ENCODE measurements at places on chromosomes 1 and 21. TPM values are rescaled to one million over a fixed set of nuclear protein-coding genes. Genes with fewer than 3 reads are reported as not detected.

The SPTA1 gene
- total RNA-seq, result not detected

The CD48 gene
- total RNA-seq, result 0.67 TPM

The UBXN10 gene
- 0.05 TPM for total RNA-seq

DNA sequence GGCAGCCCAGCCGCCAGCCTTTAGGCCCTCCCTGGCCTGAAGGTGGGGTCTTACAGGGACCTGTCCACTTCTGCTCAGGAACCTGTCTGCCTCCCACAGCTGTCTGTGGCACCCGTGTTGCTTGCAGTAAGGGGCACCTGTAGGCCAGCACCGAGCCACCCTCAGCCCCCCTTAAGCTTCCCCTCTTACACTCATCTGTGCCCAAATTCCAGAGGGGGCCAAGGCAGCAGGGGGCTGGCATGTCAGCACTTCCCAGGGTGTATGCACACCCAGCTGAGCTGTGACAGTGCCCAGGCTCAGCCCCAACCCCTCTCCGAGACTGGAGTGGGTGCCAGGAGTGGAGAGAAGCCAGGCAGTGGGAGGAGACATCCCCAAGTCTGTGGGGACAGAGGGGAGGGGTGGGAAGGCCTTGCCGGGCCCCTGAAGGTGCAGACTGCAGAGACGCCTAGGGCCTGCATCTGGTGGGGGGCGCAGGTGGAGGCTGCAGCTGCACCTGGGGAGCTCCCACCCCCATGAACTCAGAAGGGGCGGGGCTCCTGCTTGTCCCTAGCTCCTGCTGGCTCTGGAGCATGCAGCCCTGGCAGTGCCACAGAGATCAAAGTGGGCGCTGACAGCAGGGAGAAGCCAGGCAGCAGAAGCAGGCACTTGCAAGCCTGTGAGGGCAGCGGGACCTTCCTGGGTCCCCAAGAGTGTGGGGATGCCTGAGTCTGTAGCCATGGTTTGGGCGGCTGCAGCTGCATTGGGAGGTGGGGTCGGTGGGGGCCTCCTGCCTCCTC lies 5.4 kb upstream of the SLC2A7 start:
- DNase-seq, result no peak

- DNase-seq, result no peak
These were observed 7.8 kb upstream of the OR14I1 start for GRCh38 chr1:248710305-248710900.

DNA sequence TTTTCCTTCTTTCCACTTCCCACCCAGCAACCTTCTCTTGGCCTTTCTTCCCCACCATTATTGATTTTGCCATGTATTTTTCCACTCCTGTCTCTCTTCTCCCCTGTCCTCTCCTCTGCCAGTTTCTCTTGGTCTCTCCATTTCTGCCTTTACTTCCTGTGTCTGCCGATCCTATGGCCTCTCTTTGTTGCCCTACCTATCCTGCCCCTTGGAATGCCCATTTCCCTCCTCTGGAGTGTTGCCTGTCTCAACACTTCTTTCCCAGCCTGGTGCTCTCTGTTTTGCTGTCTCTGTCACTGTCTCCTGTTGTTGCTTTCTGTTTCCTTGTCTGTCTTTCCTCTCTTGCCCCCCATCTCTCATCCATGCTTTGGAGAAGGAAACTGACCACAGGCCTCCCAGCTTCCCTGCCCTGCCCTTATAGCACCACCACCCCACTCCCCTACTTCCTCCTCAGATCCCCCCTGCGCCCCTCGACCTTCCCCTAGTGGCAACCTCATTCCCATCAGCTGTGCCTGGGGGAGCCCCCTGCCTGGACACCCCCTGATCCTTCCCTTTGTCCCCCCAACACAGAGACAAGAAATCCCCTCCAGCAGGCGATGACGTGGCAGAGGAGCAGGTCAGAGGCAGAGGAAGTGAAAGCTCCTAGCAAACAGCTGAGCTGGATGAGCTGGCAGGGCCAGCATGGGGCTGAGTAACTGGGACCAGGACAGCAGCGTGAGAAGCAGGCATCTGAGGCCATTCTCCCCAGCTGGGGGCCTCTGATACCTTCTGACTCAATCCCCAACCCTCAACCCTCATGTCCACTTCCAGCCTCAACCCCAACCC lies 6.6 kb upstream of the ETV3L start:
- no peak for DNase-seq
